Memory B cell (primary cell): ENCODE measurements at places on chromosomes 2 and 18.

- DNase-seq = no peak
Observed at GRCh38 chr2:42648796-42649195, 80.4 kb downstream of the MTA3 start.

DNA sequence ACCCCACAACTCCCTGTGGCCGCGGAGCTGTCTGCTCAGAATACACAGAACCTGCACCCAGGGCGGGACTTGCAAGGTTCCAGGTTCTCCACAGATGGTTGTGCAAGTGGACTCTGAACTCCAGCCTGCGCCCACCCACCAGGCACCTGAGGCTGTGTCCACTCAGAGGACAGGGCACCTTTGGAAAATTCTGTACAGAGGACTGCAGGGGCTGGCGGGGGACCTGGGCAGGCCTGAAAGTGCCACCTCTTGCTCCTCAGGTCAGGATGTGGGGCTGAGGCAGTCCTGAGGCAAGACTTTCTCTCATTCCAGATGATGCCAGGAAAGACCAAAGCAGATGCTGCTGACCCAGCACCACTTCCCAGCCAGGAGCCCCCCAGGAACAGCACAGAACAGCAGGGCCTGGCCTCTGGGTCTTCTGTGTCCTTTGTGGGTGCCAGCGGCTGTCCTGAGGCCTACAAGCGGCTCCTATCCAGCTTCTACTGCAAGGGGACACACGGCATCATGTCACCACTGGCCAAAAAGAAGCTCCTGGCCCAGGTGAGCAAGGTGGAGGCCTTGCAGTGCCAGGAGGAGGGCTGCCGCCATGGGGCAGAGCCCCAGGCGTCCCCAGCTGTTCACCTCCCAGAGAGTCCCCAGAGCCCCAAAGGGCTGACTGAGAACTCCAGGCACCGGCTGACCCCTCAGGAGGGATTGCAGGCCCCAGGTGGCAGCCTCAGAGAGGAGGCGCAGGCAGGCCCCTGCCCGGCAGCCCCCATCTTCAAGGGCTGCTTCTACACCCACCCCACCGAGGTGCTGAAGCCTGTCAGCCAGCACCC is 14.4 kb downstream of the ARID5A start:
- no peak for DNase-seq

- DNase-seq = no peak
Observed at GRCh38 chr2:233470011-233470687, 96.4 kb downstream of the USP40 start.

DNA sequence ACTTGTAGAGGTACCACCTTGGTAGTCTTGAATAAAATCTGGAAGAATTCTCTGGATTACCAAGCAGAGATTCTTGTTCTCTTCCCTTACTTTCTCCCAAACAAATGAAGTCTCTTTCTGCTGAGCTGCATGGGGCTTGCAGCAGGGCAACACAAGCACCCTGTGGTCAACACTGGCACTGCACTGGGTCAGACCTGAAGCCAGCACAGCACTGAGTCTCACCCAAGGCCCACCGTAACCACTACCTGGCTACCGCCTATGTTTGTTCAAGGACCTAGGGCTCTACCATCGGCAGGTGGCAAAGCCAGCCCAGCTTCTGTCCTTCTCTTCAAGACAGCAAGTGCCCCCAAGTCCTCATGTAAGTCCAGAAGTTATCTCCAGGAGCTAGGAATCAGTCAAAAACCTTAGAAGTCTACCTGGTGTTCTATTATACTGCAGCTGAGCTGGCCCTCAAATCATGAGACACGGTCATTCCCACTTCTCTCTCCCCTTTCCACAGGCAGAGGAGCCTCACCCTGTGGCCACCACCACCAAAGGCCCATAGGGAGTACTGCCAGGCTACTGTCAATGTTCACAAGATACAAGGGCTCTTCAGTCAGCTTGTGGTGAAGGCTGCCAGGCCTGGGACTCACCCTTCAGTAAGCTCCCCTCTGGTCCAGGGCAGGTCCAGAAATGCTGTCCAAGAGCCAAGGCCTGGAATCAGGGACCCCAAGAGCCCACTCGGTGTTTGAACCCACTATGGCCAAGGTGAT is 18.4 kb downstream of the VPS54 start:
- no peak for DNase-seq

GRCh38 chr2:203412546-203413331 is 84.5 kb downstream of the ABI2 start:
- DNase-seq = no peak

- no peak for DNase-seq
Observed at GRCh38 chr2:148523315-148523714, 121.2 kb upstream of the EPC2 start.

DNA sequence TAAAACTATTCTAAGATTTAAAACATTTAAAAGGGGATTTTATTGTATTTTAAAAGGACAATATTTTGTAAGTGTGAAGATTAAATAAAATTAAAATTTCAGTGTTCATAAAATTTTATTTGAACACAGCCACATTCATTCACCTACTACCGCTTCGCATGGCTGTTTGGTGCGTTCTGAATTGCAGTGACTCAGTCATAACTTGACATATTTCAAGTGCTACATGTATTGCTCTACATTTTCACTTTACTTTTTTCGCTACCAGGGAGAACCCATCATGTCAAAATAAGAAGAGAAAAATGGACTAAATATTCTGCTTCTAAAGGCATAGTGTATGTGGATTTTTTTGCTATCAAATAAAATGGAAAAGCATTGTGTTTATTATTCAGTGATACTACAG is 8.7 kb downstream of the PTH2R start:
- DNase-seq = no peak

DNA sequence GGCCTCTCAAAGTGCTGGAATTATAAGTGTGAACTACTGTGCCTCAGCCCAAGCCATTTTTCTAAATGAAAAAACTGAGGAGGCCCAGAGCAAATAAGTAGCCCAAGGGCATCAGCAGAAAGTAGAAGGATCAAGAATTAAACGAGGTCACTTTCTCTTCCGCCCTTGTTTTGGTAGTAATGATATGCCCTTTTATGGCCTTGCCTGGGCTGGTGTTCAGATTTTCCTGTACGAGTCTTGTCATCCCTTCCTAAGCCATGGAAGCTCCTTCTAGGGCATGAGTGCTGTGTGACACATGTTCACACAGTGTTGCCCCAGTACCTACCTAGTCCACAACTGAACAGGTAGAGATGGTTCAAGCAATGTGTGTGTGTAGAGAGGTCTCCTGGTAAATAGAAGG is 6.6 kb downstream of the HPCAL1 start:
- no peak for DNase-seq

DNA sequence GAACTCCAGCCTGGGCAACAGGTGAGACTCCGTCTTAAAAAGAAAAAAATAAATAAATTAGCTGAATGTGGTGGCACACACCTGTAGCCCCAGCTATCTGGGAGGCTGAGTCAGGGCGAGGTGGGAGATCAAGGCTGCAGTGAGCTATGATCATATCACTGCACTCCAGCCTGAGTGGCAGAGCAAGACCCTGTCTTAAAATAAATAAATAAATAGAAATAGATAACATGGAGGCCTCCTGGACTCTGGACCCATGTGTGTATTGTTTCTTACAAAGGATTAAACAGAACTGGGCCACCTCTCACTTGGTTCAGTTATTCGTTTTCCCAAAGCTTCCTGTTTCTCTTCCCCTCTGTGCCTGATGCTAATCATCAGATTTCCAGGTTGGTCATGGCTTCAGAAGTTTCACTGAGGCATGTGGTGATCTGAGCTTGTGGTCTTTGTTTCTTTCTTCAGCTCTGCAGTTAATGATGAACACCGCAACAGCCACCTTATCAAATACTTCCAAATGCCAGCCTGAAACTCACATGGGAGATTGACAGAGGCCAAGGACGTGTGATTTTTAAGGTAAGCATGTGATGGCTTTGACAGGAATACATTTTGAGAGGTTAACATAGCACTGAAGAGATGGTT is 83.3 kb upstream of the MAP4K4 start:
- DNase-seq = no peak

- no peak for DNase-seq
Observed at GRCh38 chr2:147595200-147595599, 249.6 kb upstream of the ACVR2A start.

DNA sequence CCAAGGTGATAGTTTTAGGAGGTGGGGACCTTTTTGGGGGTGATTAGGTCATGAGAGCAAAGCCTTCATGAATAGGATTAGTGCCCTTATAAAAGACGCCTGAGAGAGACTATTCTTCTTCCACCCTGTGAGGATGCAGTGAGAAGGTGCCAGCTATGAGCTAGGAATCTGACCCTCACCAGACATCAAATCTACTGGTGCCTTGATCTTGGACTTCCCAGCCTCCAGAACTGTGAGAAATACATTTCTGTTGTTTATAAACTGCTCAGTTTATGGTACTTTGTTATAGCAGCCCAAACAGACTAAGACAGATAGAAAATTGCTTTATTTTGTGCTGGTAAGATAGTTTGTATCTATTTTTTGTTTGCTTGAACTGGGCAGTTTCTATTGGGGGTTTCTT is 40.1 kb downstream of the PHLPP1 start:
- DNase-seq = no peak

DNA sequence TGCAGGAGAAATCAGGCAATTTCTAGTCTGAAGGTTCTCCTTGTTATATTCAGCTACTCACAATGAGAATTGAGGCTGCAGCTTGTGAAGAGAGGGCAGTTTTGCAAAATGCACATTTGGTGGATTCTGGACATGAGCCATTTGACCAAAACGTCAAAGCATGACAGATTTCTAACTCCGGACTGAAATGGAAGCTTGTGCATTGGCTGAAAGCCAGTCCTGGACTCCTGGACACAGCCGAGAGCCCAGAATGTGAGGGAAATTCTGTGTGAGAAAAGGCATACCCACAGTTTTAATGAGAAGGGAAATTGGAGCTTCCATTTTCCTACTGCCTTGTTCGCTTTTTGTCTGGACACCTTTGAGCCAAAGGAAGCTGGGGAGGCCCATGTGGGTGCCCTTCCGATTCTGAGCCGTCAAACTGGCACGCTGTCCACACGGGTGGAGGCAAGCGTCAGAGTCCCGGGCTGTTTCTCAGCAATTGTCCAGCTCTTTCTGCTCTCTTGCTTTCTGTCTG is 23.7 kb upstream of the ROCK2 start:
- DNase-seq = no peak

- no peak for DNase-seq
Observed at GRCh38 chr18:49094136-49094535, 143.4 kb upstream of the SMAD7 start.

DNA sequence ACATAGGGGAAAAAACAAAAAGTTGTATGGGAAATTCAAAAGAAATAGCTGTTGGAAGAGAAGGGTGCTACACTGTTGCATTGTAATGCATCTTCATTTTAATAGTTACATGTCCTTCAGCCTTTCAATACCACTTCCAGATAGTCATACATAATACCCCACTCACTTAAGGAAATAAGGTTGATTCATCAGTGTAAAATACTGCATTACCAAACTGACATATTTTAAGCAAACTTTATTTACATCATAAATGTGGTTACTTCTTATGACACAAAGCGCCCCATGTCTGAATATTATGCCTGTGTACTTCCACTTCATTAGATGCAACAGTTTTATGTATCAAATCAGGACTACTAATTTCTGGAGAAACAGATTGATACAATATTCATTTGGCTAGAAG is 4.5 kb downstream of the RBMS1 start:
- DNase-seq = no peak

GRCh38 chr2:238985041-238985729 is 137.3 kb downstream of the TWIST2 start:
- DNase-seq = no peak

DNA sequence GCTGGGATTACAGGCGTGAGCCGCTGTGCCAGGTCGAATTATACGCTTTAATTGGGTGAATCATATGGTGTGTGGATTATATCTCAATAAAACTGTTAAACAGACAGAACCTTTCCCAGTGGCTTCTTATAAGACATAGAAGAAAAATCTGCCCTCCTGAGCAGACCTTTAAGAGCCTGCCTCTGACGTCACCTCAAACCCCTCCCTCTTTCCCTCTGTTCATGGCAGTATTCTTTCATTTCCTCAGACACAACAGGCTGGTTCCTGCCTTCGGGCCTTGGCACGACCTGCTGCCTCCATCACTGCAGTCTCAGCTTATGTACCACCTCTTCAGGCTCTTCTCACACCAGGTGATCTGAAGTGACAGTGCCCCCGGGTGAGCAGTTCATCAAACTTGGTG is 14.0 kb upstream of the PDIA6 start:
- no peak for DNase-seq

- no peak for DNase-seq
Observed at GRCh38 chr2:1593371-1594122, 150.8 kb downstream of the PXDN start.

DNA sequence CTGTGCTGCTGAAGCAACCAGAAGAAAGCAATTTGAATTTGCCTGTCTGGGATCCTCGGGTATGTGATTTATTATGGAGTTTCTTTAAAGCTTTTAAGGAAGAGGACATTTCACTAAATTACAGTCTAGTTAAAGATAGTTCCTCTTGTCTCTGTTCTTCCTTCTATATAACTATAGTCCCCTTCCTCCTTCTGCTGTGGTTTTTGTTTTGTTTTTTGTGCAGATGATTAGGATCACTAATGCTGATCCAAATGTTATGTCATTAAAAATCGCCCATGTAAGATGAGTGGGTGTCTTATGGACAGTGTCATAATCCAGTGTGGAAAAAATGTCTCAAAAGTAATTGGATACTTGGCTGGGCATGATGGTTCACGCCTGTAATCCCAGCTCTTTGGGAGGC is 24.7 kb downstream of the PAPOLG start:
- DNase-seq = no peak

- peak; percentile 78 for DNase-seq
Observed at GRCh38 chr2:240913810-240914644, 7.9 kb downstream of the CROCC2 start.

DNA sequence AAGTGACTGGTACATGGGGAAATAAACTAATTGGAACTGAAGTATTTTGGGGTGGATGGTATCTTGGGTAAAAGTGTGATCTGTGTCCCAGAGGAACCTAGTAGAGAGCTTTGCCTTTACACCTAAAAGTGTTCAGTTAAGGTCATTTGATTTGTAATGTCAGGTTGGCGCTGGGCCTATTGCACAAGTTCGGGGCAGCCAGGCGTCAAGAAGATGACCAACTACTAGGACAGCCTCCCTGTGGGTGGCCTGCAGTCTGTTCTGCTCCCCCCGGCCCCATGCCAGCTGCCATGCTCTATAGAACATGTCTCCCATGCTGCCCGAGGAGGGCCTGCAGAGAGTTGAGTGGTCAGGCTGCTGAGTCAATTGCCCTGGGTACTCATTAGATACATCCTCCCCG is 10.1 kb downstream of the RRM2 start:
- DNase-seq = no peak

DNA sequence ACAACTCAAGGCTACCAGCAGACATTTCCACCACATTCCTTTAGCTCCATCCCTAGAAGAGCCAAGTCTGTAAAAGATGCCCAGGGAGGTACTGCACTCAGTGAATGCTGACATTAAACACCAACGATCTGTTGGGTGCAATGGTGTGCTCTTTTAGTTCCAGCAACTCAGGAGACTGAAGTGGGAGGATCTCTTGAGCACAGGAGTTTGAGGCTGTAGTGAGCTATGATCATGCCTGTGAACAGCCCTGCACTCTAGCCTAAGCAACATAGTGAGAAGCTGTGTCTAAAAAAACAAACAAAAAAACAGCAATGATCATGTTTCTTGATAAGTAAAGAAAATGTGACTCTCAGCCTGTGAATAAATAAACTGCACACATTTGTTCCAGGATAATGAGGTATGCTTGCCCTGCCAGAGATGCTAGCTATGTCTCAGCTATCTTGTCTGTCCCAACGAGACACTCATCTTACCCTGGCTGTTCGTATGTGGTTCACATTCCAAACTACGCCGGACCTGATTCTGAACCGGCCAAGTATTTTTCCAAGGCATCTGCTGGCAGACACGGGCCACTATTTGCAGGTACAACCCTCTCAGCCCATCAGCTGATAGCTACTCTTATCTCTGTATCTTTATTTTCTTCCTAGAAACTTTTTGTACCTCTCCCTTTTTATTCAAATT is 21.8 kb downstream of the TMEM182 start:
- no peak for DNase-seq

- DNase-seq = no peak
Observed at GRCh38 chr2:34280606-34281005, 681.5 kb upstream of the FAM98A start.
